ENCODE measurements at places on chromosomes 2 and 18. TPM values are rescaled to one million over a fixed set of nuclear protein-coding genes. Genes with fewer than 3 reads are reported as not detected.

The GPR39 gene
- polyA plus RNA-seq, result 2.7 TPM

The ACVR2A gene
- 3.4 TPM for polyA plus RNA-seq

The SLC20A1 gene
- polyA plus RNA-seq, result 32.6 TPM

The ALPP gene
- polyA plus RNA-seq, result 0.20 TPM

The EN1 gene
- not detected for polyA plus RNA-seq

The STAT4 gene
- polyA plus RNA-seq, result 0.36 TPM

Measured in H1 (cell line).